ENCODE measurements at places on chromosomes 13 and 19.

GRCh38 chr13:80860845-80861244 is 519.9 kb upstream of the SPRY2 start:
- no peak for DNase-seq

DNA sequence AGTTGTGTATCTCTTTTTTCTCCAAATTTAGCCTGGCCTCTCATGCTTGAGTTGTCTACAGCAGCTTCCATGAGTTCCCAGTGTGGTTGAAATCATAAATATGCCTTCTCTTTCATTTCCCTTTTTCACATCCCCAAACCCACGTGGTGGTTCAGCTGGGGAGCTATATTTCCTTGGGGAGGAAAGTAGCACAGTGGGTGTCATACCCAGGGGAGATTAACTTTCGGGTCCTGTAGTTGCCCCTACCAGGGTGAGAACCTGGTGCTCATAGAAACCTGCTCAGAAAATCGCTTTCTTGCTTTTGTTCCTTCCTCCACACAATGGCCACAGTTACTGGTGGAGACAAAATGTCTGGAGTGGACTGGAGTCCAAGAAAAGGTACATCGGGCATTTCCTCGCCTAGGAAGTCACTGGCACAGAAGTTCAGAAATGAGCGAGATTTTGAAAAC is 7.0 kb upstream of the LILRA4 start:
- DNase-seq = no peak

DNA sequence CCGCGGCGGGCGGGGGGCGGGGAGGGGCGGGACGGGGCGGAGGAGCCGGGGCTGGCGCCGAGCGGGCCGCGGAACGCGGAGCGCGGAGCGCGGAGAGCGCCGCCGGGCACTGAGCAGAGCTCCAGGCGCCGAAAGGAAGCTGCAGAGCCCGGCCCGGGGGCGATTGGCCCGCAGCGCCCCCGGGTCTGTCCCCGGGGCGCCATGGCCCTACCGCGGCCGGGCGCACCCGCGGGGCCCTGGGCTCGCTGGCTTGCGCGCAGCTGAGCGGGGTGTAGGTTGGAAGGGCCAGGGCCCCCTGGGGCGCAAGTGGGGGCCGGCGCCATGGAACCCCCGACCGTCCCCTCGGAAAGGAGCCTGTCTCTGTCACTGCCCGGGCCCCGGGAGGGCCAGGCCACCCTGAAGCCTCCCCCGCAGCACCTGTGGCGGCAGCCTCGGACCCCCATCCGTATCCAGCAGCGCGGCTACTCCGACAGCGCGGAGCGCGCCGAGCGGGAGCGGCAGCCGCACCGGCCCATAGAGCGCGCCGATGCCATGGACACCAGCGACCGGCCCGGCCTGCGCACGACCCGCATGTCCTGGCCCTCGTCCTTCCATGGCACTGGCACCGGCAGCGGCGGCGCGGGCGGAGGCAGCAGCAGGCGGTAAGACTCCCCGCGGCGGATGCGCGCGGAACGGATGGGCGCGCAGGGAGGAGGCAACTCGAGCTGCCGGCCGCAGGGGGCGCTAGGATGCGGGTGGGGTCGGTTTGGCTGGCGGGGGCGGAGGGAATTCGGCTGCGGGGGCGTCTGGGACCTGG is at the start of gene PDE4A:
TSS of gene PDE4A (plus strand) at position 95 of the 796 bp plus-strand sequence. CDS start at position 322, 227 bp downstream.
- no peak for DNase-seq

GRCh38 chr19:47176627-47177090 is 46.0 kb downstream of the SAE1 start:
- DNase-seq = no peak

DNA sequence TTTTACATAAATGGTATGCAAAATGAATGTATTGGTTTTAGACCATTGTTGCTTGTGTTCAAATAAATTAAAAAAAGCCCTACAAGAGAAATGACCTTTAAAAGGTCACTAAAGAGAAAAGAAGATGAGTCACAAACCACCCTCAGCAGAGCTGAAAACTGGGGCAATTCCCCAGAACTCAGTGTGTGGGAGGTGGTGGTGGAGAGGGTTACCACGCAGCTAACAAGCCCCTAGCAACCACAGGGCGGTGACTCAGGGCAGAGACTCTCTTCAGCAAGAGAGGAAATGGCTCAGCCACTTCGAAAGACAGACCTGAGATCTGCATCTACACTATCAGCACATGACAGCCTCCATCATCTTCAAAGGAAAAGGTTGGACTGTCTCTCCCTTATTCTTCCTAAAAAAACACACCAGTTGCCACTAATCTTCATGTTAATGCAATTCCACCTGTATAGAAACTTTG is 29.4 kb upstream of the NDFIP2 start:
- DNase-seq = no peak

- DNase-seq = no peak
Observed at GRCh38 chr19:38361633-38362075, 12.7 kb upstream of the PSMD8 start.

DNA sequence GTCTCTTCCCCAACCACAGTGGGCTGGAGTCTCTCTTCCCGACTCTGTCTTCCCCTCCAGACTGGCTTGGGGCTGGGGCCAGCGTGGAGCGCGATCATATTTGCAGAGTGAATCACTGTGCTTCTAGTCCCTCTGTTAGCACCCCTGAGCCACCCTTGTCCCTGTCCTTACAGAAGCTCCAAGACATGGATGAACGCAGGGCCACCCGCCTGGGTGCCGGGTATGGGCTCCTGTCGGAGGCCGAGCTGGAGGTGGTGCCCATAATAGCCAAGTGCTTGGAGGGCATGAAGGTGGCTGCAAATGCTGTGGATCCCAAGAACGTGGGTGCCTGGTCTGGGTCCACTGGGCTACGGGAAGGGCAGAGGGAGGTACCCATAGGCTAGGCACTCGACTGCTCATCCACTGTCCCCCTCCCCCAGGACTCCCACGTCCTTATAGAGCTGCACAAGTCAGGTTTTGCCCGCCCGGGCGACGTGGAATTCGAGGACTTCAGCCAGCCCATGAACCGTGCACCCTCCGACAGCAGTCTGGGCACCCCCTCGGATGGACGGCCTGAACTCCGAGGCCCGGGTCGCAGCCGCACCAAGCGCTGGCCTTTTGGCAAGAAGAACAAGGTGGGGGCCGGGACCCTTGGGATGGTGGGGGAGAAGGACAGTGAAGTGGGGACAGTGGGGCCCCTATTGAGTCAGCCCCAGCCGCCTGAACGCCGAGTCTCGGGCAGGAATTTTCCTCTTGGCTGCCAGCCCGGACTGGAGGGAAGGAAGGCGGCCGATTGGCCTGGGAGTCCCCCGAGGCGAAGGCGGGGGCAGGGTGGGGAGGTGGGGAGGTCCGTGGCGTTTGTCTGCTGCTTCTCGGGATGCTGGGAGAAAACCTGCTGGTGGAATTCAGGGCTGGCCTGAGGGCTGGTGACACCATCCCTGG is 5.2 kb downstream of the TRIP10 start:
- no peak for DNase-seq

- DNase-seq = no peak
Observed at GRCh38 chr19:38606131-38606530, 11.6 kb downstream of the MAP4K1 start.

DNA sequence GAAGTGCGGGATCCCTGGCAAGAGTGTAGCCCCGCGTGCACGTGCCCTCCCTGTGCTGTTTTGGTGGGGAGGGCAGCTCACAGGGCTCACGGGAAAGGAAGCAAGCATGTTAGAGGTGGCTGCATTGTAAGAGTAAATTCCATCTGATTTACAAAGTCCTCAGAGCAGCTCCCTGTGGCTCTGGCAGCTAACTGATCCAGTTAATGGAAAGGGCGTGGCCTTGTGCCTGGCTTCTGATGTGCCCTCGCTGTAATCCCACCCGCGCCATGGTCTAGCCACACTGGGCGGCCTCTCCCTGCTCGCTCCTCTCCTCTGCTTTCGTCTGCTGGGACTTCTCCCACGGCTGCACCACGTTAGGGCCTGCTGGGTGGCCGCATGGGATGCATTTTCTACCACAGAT is 258.5 kb downstream of the FGF9 start:
- DNase-seq = no peak

GRCh38 chr19:46218160-46218559 is 11.4 kb upstream of the IGFL1 start:
- no peak for DNase-seq

DNA sequence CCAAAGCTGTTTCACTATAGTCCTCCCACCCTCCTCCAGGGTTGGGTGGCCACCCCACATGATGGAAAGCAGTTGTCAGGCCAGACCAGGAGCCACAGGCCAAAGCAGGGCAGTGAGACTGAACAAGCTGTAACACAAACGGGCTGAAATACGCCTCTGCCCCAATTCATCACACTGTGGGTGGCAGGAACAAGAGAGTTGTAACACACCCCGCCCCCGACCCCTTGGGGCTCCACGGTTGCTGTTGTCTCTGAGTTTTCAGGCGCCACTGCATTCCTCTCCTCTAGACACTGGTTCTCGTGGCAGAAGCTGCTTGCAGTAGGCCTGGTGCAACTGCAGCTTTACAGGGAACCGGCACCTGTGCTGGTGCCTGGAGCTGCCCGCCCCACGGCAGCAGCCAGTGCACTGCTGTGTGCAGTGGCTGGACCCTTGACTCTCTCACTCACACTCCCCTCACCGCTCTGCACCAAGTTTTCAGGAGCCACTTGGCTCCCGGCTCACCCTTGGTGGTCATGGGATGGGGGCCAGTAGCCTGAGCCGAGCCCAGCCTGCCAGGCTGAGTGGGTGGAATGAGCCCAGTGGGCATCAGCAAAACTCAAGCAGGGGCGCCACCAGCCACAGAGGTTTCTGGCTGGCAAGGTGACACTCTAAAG is 1314.5 kb upstream of the MIR17HG start:
- DNase-seq = no peak

DNA sequence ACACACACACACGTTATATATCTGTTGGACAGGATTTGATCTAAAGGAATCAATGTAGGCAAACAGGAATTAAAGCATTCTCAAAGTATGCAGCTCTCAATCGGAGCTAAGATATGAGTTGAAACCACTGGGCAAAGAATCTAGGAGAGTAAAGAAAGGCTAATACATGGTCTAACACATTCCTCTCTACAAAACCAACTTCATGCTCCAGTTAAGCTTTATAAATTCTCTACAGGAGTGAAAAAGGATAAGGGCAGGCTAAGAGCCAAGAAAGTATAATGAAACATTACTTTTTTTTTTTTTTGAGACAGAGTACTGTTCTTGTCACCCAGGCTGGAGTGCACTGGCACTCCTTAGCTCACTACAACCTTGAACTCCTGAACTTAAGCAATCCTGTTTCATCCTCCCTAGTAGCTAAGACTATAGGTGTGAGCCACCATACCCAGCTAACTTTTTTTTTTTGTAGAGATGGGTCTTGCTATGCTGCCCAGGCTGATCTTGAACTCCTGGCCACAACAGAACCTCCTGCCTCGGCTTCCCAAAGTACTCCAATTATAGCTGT is 10.6 kb downstream of the FBXL3 start:
- DNase-seq = no peak

DNA sequence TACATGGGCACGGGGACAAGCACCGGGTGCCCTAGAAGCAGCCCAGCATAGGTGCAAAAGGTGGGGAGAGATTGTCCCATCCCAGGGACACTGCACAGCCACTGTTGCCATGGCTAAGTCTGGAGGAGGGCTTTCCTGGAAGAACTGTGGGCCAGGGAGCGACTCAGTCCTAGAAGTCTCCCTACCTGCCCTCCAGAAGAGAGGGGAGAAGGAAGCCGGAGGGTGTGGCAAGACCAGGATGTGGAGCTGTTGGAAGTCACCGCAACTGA is 2.3 kb upstream of the FBN3 start:
- no peak for DNase-seq

GRCh38 chr13:74860789-74861188 is 621.2 kb downstream of the TBC1D4 start:
- no peak for DNase-seq

GRCh38 chr13:80562433-80563156 is 221.7 kb upstream of the SPRY2 start:
- no peak for DNase-seq

DNA sequence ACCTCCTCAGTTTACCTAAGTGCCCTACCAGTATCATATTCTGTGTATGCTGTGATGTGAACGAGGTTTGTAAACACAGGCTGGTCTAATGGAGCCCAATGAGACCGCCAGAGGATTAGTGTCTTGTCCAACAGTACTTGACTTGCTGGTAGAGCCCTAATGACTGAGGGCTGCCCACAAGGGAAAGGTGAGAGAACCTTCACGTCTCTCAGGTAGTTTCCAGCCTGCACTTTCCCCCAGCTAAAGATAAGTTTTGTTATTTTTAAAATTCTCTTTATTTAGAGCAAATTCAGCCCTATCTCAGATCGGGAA is 498 bp upstream of the RBM26 start:
- no peak for DNase-seq

GRCh38 chr19:24086974-24087595 is at the start of gene ZNF254:
ZNF254 (plus strand) TSS chr19:24087187; CDS start chr19:24087308, 121 bp downstream.
- DNase-seq = no peak

DNA sequence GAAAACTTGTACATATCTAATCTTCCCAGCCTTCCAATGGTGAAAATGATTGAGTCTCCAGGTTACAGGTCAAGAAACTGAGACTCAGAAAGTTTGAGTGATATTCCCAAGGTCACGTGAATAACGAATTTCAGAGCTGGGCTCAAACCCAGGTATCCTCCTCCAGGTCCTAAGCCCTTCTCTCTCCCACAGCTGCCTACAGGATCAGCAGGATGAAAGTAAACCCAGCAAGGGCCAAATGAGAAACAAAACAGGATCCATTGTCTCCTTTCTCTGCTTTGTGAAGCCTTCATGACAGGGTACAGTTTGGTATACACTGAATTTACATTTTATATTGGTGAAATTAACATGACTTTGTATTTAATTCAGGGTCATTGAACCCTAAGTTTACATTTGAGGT is 208.1 kb downstream of the RBM26 start:
- DNase-seq = no peak

- DNase-seq = no peak
Observed at GRCh38 chr19:48169578-48169938, 586 bp downstream of the LIG1 start.

DNA sequence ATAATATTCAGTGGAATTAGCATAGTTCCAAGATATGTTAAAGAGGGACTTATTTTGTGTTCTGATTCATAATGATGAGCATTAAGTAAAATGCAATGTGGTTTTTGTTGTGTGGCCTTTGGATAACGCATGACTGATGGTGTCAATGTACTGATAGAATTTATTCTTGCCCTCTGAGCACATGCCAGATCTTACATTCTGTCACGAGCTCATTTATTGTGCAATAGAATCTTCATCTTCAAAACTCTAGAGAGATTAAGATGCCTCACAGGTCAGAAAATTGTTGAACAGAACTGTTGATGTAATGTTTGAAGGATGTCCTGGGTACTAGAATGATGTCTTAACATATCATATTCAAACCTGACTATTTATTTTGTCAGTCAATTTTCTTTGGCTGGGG is 148.0 kb upstream of the HTR2A start:
- DNase-seq = no peak

DNA sequence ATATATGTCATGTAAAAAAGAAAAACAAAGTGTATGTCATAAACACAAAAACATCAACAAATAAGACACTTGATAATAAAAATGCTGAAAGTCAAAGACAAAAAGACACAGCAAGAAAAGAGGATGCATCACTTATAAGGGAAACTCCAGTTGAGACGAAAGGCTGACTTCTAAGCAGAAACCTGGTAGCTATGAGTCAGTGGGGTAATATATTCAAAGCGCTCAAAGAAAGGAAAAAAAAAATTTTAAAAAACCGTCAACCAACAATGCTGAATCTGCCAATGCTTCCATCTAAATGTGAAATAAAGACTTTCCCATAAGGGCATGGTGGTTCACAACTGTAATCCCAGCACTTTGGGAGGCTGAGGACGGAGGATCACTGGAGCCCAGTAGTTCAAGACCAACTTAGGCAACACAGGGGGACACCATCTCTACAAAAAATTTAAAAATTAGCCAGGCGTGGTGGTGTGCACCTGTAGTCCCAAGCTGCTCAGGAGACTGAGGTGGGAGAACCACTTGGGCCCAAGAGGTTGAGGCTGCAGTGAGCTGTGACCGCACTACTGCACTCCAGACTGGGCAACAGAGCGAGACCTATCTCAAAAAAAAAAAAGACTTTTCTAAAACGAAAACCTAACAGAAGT is 24.0 kb downstream of the USP12 start:
- no peak for DNase-seq
